Right renal pelvis (tissue), 4 donors: ENCODE measurements at places on chromosomes 5 and 9. TPM values are rescaled to one million over a fixed set of nuclear protein-coding genes. Genes with fewer than 3 reads are reported as not detected.

DNA sequence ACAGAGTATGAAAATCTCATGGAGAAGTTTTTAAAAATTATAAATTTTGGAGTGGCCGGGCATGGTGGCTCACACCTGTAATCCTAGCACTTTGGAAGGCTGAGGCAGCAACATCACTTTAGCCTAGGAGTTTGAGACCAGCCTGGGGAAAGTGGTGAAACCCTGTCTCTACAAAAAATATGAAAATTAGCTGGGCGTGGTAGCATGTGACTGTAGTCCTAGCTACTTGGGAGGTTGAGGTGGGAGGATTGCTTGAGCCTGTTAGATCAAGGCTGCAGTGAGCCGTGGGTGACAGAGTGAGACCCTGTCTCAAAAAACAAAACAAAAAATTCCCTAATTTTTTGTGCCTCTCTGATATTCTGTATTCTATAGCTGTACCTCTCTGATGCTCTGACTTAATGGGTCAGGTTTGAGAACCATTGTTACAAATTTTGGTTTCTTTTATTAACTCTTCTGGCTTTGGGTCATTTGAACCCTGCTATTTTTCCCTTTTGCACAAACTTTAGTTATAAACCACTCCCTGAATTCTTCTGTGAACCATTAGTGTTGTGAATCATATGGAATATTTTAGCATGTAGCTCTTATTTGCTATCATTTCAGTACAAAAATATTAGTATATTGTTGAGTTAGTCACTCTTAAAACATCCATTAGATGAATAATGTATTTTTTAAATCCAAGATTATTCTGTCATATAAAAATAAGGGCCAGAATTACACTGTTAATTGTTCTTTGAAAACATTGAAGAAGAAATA, 51.0 kb downstream of the FER start:
- DNase-seq, result no peak

LPAR1 gene
- polyA plus RNA-seq, result 31.0 TPM

ADGRD2 gene
- polyA plus RNA-seq, result not detected

IL13 gene
- not detected for polyA plus RNA-seq

PCDHGA2 gene
- 7.7 TPM for polyA plus RNA-seq

ATP10B gene
- polyA plus RNA-seq, result 0.51 TPM

DNA sequence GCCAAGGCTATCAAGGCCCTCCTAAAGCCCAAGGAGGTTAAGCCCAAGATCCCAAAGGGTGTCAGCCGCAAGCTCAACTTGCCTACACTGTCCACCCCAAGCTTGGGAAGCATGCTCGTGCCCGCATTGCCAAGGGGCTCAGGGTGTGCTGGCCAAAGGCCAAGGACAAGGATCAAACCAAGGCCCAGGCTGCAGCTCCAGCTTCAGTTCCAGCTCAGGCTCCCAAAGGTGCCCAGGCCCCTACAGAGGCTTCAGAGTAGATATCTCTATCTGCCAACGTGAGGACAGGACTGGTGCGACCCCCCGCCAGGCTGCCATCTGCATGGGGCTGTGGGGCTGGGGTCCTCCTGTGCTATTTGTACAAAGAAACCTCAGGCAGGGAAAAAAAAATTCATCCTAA, 3.3 kb downstream of the HOMER1 start:
- no peak for DNase-seq

DNA sequence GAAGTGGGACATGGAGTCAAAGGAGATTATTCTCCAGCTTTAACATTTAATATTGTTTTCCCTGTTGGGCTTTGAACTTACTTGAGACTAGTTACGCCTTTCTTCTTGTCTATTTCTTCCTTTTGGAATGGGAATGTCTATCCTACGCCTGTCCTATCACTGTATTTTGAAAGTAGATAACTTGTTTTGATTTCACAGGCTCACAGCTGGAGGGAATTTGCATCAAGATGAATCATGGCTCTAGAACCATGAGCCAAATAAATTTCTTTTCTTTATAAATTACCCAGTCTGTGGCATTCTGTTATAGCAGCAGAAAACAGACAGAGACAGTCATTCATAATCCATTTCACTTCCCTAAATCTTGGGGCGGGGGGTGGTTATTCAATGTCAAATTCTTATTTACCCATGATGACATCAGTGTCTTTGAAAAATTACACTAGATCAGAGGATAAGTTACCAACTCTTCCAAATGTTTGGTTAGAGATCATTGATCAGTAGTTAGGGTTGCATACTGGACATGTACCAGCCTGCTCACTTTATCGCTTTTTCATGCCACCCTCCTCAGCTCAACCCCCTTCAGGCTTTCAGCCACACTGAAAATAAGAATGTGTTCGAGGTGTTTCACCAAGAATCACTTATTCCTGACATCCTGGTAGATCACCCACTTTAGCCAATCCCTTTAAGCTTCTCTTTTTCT, 419.6 kb upstream of the PIK3R1 start:
- DNase-seq, result no peak
